ENCODE measurements at places on chromosomes 13 and 19.

DNA sequence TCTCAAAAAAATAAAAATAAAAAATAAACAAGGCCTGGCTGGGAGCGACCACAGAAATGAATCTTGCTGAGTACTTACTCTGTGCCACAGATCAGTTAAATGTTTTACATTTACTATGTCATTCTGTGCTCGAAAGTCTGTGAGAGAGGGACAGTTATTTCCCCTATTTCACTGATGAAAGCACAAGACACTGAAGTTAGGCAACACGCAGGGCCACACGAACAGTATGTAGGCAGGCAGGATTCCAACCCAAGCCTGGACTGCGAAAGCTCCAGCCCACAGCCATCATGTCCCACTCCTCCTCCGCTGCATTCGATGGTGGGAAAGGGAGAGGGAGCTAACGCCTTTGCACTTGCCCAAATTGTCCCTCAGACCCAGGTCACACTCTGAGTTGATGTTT, 34.2 kb downstream of the RUBCNL start:
- DNase-seq, result no peak

DNA sequence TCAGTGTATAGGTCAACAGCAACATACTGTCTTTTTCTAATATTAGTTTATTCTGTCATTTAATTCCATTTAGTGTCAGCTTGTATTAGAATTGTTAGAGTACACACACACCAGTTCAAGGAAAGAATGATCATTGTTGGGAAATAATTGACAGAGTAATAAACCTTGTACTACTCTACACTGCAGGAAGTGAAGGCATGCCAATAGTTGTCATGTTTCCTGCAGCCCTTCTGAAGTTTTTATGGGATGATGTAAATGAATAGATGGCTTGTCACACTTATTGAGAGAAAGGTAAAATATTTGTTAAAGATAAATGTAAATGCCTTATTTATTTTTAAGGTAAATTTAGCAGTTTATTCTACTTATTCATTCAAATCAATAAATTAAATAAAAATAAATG, 306.9 kb upstream of the KLHL1 start:
- no peak for DNase-seq

DNA sequence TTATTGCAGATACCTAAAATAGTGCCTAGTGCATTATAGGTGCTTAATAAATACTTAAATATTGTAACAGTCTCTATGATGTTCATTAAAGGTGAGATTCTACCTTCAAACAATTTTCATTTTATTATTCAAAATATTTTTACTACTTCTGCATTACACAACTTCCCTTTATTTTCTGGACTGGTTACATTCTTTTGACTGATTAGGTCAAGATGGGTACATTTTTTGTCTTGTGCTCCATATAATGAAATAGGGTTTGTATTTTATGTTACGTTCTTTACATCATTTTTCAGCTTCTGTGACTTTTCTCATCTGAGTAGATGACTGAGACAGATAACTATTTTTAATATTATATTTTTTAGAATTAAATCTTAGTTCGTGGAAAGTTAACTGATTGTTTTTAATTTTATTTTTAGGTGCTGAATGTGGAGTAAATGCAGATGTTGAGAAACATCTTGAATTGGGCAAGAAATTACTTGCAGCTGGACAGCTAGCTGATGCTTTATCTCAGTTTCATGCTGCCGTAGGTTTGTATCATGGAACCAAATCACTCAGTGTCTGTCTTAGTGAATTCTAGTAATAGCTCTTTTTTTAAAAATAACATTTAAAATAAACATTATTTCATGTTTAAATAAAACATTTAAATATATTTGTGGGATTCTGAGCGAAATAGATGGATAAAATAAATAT, 32.0 kb downstream of the DNAJC3 start:
- DNase-seq, result no peak

DNA sequence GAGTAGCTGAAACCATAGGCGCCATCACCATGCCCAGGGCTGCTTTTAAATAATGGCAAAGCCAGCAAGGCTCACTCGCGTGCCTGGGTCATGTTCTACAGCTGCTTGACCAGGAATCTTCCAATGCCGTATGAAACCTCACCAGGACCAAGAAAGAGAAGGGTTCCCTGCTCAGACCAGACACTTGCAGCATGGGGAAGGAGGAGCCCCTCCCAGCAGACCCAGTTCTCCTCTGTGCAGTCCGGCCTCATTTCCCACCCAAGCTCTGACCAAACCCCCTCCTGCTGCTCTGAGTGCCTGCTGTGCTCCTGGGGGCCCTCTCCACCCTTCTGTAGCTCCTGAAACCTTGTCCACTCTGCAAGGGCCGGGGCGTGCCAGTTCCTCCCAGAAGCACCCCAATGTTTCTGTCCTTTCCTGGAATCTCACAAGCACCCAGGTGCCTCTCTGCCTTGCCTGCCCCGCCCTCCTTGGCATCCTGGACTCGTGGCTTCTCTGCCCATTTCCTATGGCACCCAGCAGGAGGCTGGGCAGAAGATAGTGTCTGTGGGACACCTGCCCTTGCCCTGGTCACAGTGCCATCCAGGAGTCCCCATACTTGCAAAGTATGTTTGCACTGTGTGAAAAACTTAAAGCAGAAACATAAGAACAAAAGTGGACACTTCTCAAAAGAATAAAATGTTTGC, 6.8 kb upstream of the SLC7A9 start:
- DNase-seq, result no peak

DNA sequence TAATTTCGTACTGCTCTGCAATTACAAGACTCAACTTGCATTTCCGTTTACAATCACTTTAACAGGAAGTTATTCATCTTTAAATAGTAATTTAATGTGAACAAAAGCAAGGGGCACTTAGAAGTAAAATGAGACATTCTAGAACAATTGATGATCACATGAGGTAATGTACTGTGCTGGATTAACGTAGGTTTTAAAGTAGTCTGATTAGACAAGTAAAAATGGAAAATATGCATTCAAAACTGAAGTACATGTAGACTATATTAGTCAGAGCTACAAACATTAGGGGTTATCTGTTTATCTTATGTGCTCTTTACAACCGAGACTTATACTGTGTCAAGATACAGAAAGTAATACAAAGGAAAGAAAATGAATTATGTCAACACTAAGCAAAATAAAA, 1528.0 kb downstream of the SLITRK5 start:
- no peak for DNase-seq

DNA sequence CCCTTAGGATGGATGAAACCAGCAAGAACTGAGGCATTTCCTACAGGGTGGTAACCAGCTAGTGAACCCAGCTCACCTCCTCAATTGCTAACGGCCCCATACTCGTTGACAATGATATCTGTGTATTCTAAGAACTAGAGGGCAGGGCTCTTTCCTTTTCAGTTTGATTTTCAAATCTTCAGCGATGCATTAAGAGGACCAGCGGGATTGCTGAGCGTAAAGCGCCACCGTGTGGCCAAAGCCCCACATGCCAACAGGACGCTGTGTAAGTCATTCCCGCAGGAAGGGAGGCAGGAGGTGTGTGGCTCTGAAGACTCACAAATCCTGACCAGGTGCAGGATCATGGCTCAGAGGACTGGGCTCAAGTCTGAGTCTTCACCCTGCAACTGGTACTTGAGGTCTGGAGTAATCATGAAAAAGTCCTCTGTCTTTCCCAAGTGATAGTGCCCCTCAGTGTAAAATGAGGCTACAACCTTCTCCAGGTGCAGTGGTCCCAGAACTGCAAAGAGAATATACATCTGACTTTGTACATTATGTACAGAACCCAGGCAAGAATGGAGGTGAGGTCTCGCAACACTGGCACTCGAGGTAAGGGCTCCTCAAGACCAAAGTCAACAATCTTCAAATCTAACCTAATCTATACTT, 40.9 kb downstream of the C13orf42 start:
- DNase-seq, result peak; percentile 4

DNA sequence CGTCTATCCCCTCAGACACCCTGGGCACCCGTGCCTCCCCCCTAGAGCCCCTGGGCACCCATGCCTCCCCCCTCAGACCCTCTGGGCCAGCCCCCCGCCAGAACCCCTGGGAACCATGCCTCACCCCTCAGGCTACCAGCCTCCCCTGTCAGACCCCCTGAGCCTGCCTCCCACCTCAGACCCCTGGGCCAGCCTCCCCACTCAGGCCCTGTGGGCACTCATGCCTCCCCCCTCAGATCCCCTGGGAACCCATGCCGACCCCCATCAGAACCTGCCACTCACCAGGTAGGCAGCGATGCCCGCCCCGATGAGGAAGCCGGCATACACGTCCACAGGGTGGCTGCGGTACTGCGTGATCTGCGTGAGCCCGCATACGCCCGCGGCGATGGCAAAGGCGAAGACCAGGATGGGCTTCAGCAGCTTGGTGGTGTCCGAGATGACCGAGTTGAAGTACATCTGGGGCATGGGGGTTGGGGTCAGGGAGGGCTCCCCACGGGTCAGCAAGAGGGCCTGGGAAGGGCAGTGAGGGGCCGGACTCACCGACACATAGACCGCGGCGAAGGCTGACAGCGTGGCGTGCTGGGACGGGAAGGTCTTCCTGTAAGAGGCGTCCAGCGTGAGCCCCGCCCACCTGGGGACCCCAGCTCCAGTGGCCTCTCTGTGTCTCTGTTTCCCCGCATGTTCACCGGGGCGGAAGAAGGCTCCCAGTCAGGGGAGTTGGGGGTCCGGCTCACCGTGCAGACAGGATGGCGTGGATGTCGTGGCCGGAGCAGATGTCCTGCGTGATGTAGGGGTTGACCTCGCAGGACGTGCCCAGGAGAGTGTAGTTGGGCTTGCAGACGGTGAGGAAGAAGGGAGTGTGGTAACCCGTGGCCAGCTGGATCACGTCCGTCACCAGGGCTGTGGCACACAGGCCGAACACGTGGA, 7.3 kb downstream of the PLPPR3 start:
- no peak for DNase-seq

DNA sequence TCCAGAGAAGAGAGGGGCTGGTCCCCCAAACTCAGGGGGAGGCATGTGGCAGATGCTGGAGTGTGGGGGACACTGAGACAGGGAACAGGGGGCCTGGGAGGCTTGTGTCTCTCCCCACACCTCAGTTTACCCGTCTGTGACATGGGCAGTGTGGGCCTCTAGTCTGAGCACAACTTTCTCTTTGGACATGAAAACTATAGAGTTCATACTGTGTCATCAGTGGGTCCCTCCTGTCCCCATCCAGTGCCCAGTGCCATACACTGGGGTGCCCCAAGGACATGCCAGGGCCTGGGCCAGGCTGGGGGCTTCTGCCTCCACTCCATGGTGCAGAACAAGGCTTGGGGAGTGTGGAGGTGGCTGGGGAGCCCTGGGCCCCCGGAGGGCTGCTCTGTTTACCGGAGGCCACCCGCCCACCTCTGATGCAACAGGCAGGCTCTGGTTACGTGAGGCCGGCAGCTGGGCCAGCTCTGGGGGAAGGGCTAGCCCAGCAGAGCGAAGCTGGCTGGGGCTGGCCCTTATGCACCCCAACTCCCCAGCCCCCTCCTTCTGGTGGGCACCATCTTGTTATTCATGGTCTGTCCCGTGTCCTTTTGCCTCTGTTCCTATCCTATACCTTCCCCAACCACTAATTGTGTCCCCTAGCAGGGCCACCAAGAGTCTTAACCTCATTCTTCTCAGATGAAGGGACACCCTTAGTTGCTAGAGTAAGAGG, 1.9 kb upstream of the MEF2B start:
- no peak for DNase-seq

DNA sequence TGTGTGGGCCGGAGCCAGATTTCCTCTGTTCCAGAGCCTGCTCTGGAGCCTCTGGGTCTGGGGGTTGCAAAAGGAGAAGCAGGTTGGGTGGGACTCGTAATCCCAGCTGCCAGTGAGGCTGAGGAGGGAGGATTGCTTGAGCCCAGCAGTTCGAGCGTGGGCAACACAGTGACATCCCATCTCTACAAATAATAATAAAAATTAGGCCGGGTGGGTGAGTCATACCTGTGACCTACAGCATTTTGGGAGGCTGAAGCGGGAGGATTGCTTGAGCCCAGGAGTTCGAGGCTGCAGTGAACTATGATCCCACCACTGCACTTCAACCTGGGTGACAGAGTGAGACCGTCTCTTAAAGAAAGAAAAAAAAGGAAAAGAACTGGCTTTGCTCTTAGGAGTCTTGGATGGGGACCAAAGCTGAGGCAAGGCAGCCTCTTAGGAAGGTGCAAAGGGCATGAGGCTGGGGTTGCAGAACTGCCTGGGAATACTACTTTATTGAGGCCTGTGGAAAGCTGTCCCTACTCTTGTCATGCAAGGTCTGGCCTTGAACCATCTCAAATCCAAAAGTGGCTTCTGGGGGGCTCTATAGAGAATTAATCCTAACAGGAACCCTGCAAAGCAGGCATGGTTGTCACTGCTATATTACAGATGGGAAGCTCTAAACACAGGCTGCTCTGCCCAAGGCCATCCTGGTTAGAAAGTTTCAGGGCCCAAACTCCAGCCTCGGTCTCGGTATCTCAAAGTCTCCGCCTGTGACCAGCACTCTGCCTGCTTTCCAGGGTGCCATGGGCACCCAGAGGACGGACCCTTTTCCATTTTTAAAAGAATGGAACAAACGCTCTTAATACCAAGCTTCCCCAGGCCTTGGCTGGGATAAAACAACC, 880 bp upstream of the C19orf12 start:
- DNase-seq, result no peak

GRCh38 chr19:2561895-2562294, 86.0 kb downstream of the GADD45B start:
- DNase-seq, result no peak

GRCh38 chr13:84658491-84659358, 776.5 kb upstream of the SLITRK1 start:
- DNase-seq, result no peak

DNA sequence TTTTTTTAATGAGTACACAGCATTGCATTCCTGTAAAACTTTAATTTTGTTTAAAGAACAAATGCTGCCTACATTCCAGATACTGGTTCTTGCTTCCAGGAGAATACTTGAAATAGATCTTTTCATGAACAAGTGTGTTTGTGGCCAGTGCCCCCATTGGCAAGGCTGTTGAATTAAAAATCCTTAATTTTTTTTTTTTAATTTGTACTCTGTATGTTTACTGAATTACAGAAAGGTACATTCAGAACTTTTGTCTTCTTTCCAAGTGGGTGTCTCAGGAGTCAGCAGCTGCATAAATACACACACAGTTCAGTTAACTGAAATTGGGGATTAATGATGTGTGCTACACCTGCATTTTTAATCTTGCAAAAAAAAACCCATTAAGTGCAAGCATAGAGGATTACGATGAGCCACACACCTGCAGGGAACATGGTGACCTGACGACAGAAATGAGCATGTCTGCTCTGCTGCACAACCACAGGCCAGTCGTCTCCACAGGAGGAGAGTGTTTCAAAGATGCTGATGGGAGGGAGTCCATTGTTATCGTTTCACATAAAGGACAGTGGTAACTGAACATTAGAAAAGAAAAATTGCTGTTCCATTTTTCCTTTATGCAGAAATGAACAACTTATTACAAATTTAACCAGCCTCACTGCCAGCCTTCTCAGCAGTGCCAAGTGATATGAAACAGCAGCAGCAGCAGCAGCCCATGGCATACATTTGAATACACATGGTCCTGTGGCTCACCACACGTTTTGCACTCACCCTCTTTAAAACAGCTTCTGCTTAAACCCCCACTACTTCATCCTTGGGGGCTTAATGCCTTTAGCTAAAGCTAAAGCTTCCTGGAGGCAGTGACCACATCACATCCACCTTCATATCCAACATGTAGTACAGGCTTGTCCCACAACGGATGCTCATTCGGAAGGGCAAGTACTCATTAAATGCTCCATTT, 72.3 kb upstream of the RFC3 start:
- no peak for DNase-seq

GRCh38 chr13:77519808-77520207, 15.7 kb upstream of the SCEL start:
- DNase-seq, result no peak

- no peak for DNase-seq
These were observed 19.6 kb upstream of the PTPRS start for GRCh38 chr19:5360003-5360780.

GRCh38 chr19:6423499-6424194, 964 bp downstream of the KHSRP start:
- no peak for DNase-seq

Data from SIG-M5 (cell line).